NCI-H748 treated with DMSO at 0.1 percent for 48 hours (cell line): ENCODE measurements at places on chromosomes 1 and 21.
A peak's percentile ranks its signal among the peaks of the same experiment; 100 is the strongest.

GRCh38 chr1:239197871-239198270 lies 188.5 kb upstream of the CHRM3 start:
- DNase-seq, result no peak

GRCh38 chr1:24379733-24380315 lies 33.8 kb downstream of the STPG1 start:
- no peak for DNase-seq

- DNase-seq, result peak; percentile 79
Observed at GRCh38 chr1:245874942-245875580, 632.0 kb downstream of the SMYD3 start.

- no peak for DNase-seq
Observed at GRCh38 chr1:214525535-214526019, 25.8 kb downstream of the PTPN14 start.

- DNase-seq, result no peak
Observed at GRCh38 chr1:109642626-109643025, 13.3 kb upstream of the GSTM4 start.

DNA sequence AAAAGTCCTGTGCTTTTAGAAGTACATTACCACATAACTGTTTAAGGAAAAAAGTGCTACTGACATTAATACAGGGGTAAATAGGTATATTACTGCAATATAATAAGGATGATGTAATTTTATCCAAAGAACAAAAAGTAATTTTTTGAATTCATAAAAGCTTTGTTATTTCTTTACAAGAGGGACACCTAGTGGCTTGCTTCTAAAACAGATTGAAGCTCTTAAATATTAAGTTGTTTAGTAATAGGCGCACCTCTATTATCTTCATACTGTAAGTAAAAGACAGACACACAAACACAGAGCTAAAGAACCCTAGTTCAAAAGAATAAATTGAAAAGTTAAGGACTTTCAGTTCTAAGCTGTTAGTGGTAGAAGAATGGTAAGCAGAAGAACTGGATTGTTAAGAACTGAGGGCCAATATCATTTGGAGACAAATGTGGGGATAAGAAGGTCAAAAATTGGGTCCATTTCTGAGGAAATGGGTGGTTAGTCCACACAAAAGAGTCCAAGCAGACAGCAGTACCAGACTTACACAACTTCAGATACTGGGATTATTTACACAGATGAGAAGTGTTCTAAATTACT lies 15.4 kb downstream of the ZNHIT6 start:
- peak; percentile 13 for DNase-seq

- DNase-seq, result no peak
Observed at GRCh38 chr1:204262506-204263253, 48.9 kb upstream of the GOLT1A start.

GRCh38 chr1:73333847-73334503 lies 864.0 kb downstream of the LRRIQ3 start:
- no peak for DNase-seq

GRCh38 chr1:66381621-66382275 lies 152.2 kb upstream of the SGIP1 start:
- DNase-seq, result no peak

DNA sequence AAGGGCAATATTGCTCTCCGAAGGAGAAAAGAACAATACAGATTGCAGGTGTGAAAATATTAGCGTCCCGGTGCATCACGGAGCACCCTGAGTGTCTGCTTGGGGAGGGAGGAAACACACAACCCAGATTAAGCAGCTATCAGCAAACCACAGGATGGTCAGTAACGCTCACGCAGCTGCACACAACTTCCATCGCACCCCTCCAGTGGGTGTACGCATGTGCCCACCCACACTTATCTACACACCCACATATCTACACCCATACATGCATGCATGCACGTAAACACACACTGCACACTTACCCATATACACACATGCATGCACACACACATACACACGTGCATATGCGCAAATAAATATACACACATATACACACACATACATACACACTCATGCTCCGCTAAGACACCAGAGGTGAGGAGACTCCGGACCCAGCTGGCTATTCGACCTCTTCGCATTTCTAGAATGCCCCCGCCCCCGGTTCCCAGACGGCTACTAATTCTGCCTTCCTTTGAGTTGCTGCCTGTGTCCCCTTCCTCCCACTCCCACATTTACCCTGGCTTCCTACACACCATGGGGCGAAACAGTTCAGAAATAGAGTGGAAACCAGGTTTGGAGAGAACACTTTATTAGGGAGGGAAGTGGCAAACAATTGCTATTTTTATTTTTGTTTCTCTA lies 26.2 kb downstream of the ITPKB start:
- DNase-seq, result no peak

DNA sequence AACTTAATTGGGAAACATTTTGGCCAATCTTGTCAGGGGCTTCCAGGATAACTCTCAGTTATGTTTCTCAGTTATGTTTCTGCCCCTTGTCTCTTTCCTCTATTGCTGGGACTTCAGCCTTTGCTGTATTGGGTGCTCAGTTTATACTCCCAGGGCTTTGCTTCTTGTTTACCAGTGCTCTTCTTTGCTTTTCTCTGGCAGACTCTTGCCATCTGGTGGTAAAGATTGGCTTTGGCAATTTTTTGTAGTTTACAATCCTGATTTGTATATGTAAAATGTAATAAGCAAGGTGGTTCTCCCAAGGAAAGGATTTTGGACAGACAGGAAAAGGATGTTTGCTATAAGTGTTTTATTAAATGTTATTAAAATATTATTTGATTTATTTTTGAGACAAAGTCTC lies 37.9 kb downstream of the FABP3 start:
- peak; percentile 18 for DNase-seq

GRCh38 chr1:215005078-215005477 lies 77.5 kb upstream of the KCNK2 start:
- no peak for DNase-seq

- no peak for DNase-seq
Observed at GRCh38 chr1:201430776-201431175, 9.2 kb upstream of the TNNI1 start.

GRCh38 chr1:41456847-41457540 lies 27.5 kb downstream of the EDN2 start:
- DNase-seq, result no peak
